Osteoblast (primary cell): ENCODE measurements at places on chromosomes 11 and 22.
A peak's percentile ranks its signal among the peaks of the same experiment; 100 is the strongest.

- DNase-seq: no peak
- no peaks in the 10 kb centered on the region for H3K36me3 ChIP-seq
- H3K27ac ChIP-seq: no peak overlapping the region
- H3K4me1 ChIP-seq: no peaks in the 10 kb centered on the region
- no peak overlapping the region for H3K4me3 ChIP-seq
- H3K27me3 ChIP-seq: peaks cover 23% of the 10 kb centered on the region
Measured at GRCh38 chr11:7690648-7691047, 15.6 kb downstream of the OVCH2 start.

GRCh38 chr11:71454470-71455113 is 1.6 kb downstream of the NADSYN1 start:
- peaks cover 48% of the 10 kb centered on the region for H3K36me3 ChIP-seq
- no peak overlapping the region for H3K4me3 ChIP-seq
- peaks cover 12% of the 10 kb centered on the region for H3K4me1 ChIP-seq
- no peak for DNase-seq
- H3K27me3 ChIP-seq: no peaks in the 10 kb centered on the region
- no peak overlapping the region for H3K27ac ChIP-seq

DNA sequence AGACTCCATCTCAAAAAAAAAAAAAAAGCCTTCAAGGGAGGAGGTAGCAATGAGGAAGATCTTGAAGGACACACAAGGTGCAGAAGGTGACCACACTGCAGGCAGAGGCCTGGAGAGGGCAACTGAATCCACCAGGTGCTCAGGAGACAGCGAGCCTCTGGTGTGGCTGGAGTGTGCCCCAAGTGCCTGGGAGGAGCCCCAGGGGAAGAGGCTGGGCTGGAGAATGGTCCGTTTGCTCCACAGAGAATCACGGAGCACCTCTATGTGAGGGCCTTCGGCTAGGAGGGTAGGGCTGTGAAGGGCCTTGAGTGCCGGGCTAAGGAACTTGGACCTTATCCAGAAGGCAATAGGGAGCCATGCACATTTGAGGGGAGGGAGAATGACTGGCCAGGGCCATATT is 50.3 kb downstream of the ARRB1 start:
- no peak overlapping the region for H3K4me3 ChIP-seq
- no peak overlapping the region for H3K27ac ChIP-seq
- no peaks in the 10 kb centered on the region for H3K4me1 ChIP-seq
- H3K36me3 ChIP-seq: no peaks in the 10 kb centered on the region
- DNase-seq: no peak

- peak overlapping the region; percentile 77 for H3K4me3 ChIP-seq
- DNase-seq: peak; percentile 90
- H3K27me3 ChIP-seq: no peaks in the 10 kb centered on the region
- H3K36me3 ChIP-seq: no peaks in the 10 kb centered on the region
- peaks cover 31% of the 10 kb centered on the region for H3K4me1 ChIP-seq
Measured at GRCh38 chr11:47186700-47187695, 764 bp upstream of the PACSIN3 start.

DNA sequence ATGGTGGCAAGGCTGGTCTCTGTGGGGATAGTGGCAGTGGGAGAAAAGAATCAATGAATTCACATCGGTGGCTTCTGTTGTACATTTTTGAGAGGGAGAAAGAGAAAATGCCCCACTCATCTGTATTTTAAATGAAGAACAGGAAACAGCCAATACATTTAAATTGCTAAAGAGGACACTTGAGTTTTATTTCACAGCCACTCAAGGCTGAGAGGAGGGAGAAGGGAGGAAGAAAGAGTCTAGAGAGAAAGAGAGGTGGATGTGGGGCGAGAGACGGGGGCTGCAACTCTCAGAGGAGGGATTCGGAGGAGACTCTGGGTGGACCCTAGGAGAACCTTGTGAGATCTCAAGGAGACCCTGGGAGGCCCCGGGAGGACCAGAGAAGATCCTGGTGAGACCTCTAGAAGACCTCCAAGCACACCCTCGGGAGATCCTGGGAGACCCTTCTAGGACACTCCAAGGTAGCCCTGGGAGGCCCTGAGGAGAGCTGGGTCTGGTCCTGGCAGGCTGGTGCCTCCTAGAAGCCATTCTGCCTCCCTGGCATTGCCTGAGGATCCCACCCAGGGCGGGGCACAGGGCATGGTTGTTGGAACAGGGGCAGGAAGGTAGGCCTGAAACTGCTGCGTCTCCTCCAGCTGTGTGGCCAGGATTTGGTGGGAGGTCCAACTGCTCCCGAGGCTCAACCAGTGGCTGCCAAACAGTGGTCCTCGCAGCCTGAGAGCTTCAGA is 91.0 kb upstream of the SHISAL1 start:
- no peak overlapping the region for H3K4me3 ChIP-seq
- H3K4me1 ChIP-seq: no peaks in the 10 kb centered on the region
- H3K27me3 ChIP-seq: peaks cover 17% of the 10 kb centered on the region
- no peaks in the 10 kb centered on the region for H3K36me3 ChIP-seq

DNA sequence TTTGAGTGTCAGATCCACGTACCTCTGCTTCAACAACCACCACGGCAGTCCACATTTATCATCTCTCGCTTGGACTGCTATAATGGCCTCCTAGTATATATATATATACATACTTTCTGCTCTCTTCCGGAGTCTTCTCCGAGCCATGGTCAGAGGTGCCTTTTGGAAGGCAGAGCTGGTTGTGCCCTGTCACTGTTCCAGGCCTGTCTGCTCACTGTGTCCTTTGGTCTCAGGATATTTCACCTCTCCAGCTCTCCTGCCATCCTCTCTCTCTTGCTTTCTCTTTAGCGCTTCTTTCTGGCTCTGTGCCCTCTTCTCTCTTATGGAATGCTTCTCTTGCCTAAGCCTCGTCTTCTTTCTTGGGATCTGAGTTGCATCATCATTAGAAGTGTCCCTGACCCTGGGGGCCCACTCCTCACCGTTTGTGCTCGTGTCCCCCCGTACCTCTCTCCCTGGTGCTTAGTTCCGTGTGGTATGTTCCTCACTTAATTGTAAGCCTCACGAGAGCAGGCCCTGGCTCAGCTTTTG is 86.1 kb upstream of the RASSF10 start:
- H3K36me3 ChIP-seq: peaks cover 33% of the 10 kb centered on the region
- H3K4me1 ChIP-seq: no peaks in the 10 kb centered on the region
- no peak for DNase-seq
- H3K27me3 ChIP-seq: no peaks in the 10 kb centered on the region
- no peak overlapping the region for H3K27ac ChIP-seq

DNA sequence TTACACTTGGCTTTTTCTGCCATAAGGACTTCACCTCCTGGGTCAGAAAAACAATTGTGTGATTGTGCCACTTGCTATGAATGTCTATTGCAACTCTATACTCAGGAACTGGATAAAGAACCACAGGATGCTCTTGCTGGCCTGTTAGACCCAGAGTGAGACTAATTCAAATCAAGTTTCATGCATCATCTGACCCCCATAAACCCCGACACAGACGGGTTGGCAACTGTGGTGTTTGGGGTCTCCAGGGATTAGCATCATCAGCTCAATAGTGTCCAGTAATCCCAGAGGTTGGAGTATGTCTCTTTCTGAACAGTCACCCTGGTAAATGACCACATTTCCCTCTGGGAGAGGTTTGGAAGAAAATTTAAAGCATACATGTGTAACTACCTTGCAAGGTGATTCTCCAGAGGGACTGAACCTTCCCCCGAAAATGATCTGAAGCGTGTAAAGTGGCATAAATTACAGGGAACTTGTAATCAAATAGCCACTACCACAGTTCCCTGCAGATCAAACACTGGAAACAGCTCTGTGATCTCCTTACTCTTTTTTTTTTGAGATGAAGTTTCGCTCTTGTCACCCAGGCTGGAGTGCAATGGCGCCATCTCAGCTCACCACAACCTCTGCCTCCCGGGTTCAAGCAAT is 1097.6 kb downstream of the TBC1D22A start:
- H3K36me3 ChIP-seq: no peaks in the 10 kb centered on the region
- no peak overlapping the region for H3K27ac ChIP-seq
- no peak for DNase-seq
- no peaks in the 10 kb centered on the region for H3K4me1 ChIP-seq
- no peaks in the 10 kb centered on the region for H3K27me3 ChIP-seq

DNA sequence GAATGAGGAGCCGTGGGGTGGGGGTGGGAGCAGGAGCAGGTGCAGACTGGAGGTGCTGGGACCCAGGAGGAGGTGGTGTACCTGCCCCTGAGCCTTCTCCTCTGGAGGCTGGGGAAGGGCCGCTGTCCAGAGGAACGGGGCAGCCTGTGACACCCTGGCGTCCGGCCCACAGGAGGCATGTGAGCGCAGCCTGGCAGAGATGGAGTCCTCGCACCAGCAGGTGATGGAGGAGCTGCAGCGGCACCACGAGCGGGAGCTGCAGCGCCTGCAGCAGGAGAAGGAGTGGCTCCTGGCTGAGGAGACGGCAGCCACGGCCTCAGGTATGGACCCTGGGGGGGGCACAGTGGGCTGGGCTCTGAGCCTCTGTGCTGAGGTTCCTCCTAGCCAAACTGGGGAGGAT is 42.2 kb upstream of the GCAT start:
- no peaks in the 10 kb centered on the region for H3K27me3 ChIP-seq
- H3K27ac ChIP-seq: no peak overlapping the region
- H3K4me3 ChIP-seq: no peak overlapping the region
- H3K4me1 ChIP-seq: no peaks in the 10 kb centered on the region
- peaks cover 78% of the 10 kb centered on the region for H3K36me3 ChIP-seq

- H3K36me3 ChIP-seq: no peaks in the 10 kb centered on the region
- H3K27ac ChIP-seq: no peak overlapping the region
- no peaks in the 10 kb centered on the region for H3K4me1 ChIP-seq
- H3K27me3 ChIP-seq: no peaks in the 10 kb centered on the region
- no peak for DNase-seq
Measured at GRCh38 chr22:42108848-42109247, 18.3 kb upstream of the NDUFA6 start.

GRCh38 chr22:46625113-46625842 is 5.1 kb downstream of the GRAMD4 start:
- H3K4me1 ChIP-seq: no peaks in the 10 kb centered on the region
- H3K4me3 ChIP-seq: no peak overlapping the region
- H3K27ac ChIP-seq: no peak overlapping the region
- DNase-seq: peak; percentile 62
- H3K27me3 ChIP-seq: no peaks in the 10 kb centered on the region
- no peaks in the 10 kb centered on the region for H3K36me3 ChIP-seq

- H3K4me1 ChIP-seq: no peaks in the 10 kb centered on the region
- H3K4me3 ChIP-seq: no peak overlapping the region
- no peaks in the 10 kb centered on the region for H3K36me3 ChIP-seq
Measured at GRCh38 chr22:19605508-19606331, 81.5 kb upstream of the CLDN5 start.

- peaks cover 28% of the 10 kb centered on the region for H3K4me1 ChIP-seq
- no peak overlapping the region for H3K27ac ChIP-seq
- DNase-seq: no peak
- H3K4me3 ChIP-seq: no peak overlapping the region
- H3K36me3 ChIP-seq: no peaks in the 10 kb centered on the region
Measured at GRCh38 chr11:15805726-15806125, 550.6 kb downstream of the SOX6 start.

GRCh38 chr11:115608976-115609375 is 104.8 kb upstream of the CADM1 start:
- peaks cover 9% of the 10 kb centered on the region for H3K4me1 ChIP-seq
- H3K27me3 ChIP-seq: peaks cover 4% of the 10 kb centered on the region

DNA sequence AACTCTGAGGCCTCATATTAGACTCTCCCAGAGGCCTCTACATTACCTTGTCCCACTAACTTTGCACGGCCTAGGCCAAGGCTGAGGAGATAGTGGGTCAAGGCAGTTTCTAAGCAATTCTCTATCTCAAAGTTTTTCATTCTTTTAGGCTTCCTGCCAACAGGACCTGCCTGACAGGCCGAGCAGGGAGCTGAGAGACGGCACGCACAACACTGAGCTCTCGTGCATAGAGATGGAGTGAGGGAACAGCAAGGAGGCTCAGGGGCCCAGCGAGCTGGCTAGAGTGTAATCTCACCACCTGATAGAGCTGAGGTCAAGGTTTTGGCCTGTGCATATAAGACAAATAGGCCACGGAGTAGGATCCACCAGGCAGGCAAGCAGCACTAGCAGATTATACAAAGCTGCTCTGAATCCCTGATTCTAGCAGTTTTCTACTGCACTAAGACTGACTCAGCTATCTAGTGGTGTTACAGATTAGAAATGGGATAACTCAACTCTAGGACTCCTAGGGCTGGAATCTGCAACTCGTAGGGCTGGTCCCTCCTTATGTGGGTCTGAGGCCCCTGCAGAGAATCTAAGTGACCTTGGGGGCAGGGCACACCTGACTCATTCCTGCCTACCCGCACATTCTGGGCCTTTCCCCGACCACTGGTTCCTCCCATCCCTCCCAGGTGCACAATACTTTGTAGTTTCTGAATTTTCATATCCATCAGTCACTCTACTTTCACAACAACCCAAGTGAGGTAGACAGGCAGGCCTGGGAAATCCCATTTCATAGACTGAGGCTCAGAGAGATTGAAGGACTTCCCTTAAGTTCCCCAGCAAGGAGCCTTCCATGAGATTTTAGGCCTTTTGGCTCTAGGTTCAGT is 1.7 kb downstream of the CYB5R2 start:
- peaks cover 2% of the 10 kb centered on the region for H3K27me3 ChIP-seq
- DNase-seq: peak; percentile 30
- H3K36me3 ChIP-seq: no peaks in the 10 kb centered on the region
- H3K4me1 ChIP-seq: peaks cover 8% of the 10 kb centered on the region

- no peaks in the 10 kb centered on the region for H3K27me3 ChIP-seq
- H3K36me3 ChIP-seq: no peaks in the 10 kb centered on the region
- H3K4me1 ChIP-seq: no peaks in the 10 kb centered on the region
- H3K27ac ChIP-seq: no peak overlapping the region
- no peak overlapping the region for H3K4me3 ChIP-seq
Measured at GRCh38 chr11:70621241-70621640, 222.9 kb downstream of the CTTN start.

DNA sequence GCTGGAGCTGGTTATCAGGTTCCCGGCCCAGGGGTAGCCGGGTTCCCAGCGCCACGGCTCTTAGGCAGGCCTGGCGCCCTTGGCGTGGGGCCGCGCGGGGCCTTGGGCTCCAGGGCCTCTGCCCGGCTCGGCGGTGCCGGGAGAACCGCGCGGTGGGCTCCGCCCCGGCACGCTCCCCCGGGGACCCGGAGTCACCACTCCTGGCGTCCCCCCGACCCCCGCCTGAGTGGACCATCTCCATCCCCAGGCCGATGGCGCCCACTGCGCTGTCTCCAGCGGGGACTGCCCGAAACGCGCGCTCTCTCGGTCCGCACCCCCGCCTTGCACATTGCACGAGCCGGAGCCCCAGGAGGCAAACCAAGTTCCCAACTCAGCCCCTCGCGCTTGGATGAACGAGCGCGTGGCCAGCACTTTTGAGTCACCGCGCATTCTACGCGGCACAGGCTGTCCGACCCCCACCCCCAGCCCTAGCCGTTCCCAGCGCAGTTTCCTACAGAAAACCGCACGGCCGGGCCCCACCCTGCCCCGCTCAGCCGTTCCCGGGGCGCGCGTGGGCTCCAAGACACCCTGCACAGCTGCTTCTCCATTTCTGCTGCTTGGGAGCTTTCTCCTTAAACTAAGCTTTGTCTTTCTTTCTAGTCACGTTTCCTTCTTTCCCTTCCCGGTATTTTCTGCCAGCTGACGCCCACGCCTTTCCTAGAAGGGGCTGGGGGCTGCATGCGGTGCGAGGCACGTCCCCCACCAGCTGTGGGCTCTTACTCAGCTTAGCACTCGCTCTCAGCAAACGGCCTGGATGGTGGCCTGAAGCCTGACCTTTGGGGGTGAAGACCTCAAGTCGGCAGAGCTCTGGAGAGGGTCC is 650 bp upstream of the CHID1 start:
- H3K27ac ChIP-seq: peak overlapping the region; percentile 51
- no peaks in the 10 kb centered on the region for H3K27me3 ChIP-seq
- H3K36me3 ChIP-seq: no peaks in the 10 kb centered on the region
- peak; percentile 96 for DNase-seq
- peak overlapping the region; percentile 96 for H3K4me3 ChIP-seq

- H3K27me3 ChIP-seq: no peaks in the 10 kb centered on the region
- no peak for DNase-seq
- peaks cover 29% of the 10 kb centered on the region for H3K4me1 ChIP-seq
- H3K36me3 ChIP-seq: no peaks in the 10 kb centered on the region
Measured at GRCh38 chr11:71301046-71301857, 48.9 kb upstream of the SHANK2 start.
